Activated CD8-positive, alpha-beta T cell treated with anti-CD3 and anti-CD28 coated beads, Interleukin-2, amount 10 ng/mL, durations not matched to agents 7 days and 5 days (primary cell): ENCODE measurements at places on chromosomes 3 and 15. TPM values are rescaled to one million over a fixed set of nuclear protein-coding genes. Genes with fewer than 3 reads are reported as not detected.
A peak's percentile ranks its signal among the peaks of the same experiment; 100 is the strongest.

AP3B2 gene
- not detected for total RNA-seq

WDR93 gene
- not detected for total RNA-seq

ANKUB1 gene
- total RNA-seq = not detected

DNA sequence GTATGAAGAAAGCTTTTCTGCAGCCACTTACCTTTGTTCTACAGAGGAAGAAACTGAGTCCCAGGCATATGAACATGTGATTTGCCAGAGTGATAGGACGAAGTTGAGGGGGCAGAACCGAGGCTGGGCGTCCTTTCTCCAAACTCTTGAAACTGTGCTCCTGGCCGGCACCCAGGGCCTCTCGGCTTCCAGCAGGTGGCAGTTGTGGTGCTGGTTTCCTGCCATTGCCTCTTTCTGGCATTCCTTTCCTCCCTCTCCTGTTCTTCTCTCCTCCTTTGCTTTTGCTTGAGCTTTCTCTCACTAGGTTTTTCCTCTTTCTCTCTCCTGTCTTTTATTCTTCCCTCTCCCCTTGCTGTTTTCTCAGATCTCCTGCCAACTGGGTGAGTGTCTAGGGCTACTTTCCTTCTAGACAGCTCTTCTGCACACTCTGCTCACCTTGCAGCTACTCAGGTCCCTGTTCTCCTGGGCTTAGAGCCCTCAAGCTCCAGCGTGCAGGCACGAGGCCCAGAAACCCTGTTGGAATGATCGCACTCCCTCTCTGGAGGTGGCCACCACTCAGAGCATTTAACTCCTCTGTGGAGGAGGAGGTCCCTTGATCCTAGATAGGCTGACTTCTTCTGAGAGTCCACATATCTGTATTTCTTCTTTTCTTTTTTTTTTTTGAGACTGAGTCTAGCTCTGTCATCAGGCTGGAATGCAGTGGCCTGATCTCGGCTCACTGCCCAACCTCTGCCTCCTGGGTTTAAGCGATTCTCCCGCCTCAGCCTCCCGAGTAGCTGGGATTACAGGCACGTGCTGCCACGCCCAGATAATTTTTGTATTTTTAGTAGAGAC, 26.2 kb downstream of the TRAK1 start:
- H3K36me3 ChIP-seq = no peaks in the 10 kb centered on the region
- H3K4me1 ChIP-seq = peaks cover 32% of the 10 kb centered on the region
- DNase-seq = peak; percentile 28
- no peak overlapping the region for H3K4me3 ChIP-seq

- DNase-seq = peak; percentile 78
- peaks cover 5% of the 10 kb centered on the region for H3K36me3 ChIP-seq
- peak overlapping the region; percentile 44 for H3K4me3 ChIP-seq
- no peaks in the 10 kb centered on the region for H3K27me3 ChIP-seq
- peaks cover 48% of the 10 kb centered on the region for H3K4me1 ChIP-seq
Measured at GRCh38 chr15:45456212-45457106, 66.1 kb downstream of the SLC30A4 start.

- H3K4me3 ChIP-seq = no peak overlapping the region
- H3K27ac ChIP-seq = no peak overlapping the region
- peaks cover 4% of the 10 kb centered on the region for H3K27me3 ChIP-seq
- no peak for DNase-seq
- no peaks in the 10 kb centered on the region for H3K4me1 ChIP-seq
- H3K36me3 ChIP-seq = no peaks in the 10 kb centered on the region
Measured at GRCh38 chr3:170642882-170643601, 57.2 kb upstream of the SLC7A14 start.

DNA sequence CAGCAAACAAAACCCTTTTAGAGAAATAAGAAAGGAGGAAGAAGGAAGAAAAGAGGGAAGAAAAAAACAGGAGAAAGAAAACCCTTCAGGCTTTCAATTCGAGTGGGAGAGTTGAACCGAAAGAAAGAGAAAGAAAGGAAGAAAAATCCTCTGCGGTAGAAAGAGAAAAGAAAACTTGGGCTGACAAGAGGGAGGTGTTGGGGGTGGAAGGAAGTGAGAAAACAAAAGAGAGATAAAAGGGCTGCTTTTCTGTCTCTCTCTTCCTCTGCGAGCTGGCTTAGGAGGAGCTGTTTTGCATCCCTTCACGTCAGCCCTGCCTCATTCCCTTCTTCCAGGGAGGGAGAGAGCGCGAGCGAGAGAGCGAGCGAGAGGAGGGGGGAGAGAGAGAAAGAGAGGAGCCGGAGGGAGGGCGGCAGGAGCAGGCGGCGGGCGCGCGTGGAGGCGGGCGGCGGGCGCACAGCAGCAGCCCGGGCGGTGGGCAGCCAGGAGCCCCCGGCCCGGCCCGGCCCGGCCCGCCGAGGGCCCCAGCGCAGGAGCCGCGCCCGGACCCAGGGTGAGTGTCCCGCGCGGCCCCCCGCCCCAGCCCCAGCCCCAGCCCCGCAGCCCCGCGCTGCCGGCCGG, at the start of gene ZNF710:
Gene ZNF710 (plus strand): TSS at position 263 of the 621 bp plus-strand sequence. CDS start 65,814 bp downstream, outside the sequence.
- H3K4me3 ChIP-seq = peak within 1 kb of the TSS; percentile 90
- peaks cover 44% of the 10 kb centered on the region for H3K4me1 ChIP-seq
- peaks cover 7% of the 10 kb centered on the region for H3K27me3 ChIP-seq
- DNase-seq = peak; percentile 37
- H3K36me3 ChIP-seq = peaks cover 15% of the 10 kb centered on the region
- peak within 1 kb of the TSS; percentile 96 for H3K27ac ChIP-seq

DNA sequence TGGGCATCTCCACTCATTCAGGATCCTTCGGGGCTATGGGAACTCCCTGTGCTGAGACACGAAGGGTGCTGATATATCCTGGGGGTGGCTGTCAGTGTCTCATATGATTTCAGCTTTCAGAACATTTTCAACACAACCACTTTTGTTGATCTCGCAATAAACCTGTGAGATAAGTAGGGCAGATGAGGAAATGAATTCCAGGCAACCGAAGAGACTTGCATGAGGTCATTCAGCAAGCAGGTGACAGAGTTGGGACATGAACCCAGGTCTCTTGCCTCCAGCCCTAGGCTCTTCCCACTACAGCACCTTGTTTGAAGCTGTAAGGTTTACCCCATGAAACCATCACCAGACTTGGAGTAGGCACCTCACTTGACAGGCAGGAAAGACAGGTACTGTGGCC, 16.6 kb downstream of the DUOX1 start:
- no peaks in the 10 kb centered on the region for H3K4me1 ChIP-seq
- DNase-seq = no peak
- no peak overlapping the region for H3K27ac ChIP-seq

DNA sequence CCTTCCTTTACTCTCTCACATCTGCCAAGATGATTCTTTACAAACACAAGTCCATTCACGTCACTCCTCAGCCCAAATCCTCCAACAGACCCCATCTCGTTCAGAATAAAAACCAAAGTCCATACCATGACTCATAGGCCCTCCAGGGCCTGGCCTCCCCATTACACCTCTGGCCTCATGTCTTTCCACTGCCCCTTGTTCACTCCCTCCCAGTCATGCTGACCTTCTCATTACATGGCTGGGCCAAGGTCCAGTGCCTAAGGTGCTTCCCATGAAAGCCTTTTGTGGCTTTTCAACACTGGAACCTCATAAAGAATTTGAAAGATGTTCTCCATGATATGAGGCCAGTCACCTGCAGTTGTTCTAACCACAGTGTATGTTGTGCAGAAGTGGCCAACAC, 44.5 kb downstream of the NEK10 start:
- no peaks in the 10 kb centered on the region for H3K36me3 ChIP-seq
- no peak overlapping the region for H3K4me3 ChIP-seq
- H3K27ac ChIP-seq = no peak overlapping the region
- H3K4me1 ChIP-seq = no peaks in the 10 kb centered on the region
- DNase-seq = no peak
- no peaks in the 10 kb centered on the region for H3K27me3 ChIP-seq

- H3K27ac ChIP-seq = no peak overlapping the region
- no peak overlapping the region for H3K4me3 ChIP-seq
- DNase-seq = no peak
Measured at GRCh38 chr15:44094781-44095180, 100.3 kb downstream of the FRMD5 start.

DNA sequence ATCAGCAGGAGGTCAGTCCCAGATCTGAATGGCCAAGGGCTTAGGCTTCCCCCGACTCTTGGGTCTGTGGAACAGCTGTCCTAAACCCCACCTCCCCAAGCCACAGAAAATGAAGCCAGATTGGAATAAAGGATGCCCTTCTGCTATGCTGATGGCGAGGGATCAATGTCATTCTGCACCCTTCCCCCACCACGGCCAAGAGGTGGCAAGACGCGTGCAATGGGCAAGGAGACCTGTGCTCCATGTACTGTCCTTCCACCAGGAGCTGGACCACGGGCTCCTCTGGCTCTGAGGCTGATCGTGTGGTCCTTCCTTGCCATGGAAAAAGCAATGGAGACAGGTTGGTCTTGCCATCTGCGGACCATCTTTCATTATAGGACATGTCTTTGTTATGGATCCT, 32.6 kb upstream of the TBC1D21 start:
- no peak overlapping the region for H3K4me3 ChIP-seq
- peaks cover 6% of the 10 kb centered on the region for H3K27me3 ChIP-seq
- no peak for DNase-seq
- H3K36me3 ChIP-seq = no peaks in the 10 kb centered on the region

DNA sequence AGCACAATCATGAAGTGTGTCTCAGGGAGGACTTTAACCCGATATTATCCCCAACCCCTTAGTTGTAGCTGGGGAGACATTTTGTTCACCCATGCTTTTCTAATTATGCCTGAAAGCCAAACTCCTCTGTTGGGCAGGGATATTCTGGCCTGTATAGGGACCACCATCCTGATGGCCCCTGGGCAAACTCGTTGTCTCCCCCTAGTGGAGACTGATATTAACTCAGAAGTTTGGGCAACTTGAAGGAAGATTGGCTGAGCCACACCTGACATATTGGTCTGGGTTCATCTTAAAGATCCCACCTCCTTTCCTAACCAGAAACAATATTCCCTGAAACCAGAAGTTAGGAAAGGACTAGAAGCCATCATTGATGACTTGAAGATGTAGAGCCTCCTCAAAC, 42.3 kb downstream of the TM4SF18 start:
- no peak overlapping the region for H3K4me3 ChIP-seq
- H3K36me3 ChIP-seq = no peaks in the 10 kb centered on the region
- peak; percentile 27 for DNase-seq

DNA sequence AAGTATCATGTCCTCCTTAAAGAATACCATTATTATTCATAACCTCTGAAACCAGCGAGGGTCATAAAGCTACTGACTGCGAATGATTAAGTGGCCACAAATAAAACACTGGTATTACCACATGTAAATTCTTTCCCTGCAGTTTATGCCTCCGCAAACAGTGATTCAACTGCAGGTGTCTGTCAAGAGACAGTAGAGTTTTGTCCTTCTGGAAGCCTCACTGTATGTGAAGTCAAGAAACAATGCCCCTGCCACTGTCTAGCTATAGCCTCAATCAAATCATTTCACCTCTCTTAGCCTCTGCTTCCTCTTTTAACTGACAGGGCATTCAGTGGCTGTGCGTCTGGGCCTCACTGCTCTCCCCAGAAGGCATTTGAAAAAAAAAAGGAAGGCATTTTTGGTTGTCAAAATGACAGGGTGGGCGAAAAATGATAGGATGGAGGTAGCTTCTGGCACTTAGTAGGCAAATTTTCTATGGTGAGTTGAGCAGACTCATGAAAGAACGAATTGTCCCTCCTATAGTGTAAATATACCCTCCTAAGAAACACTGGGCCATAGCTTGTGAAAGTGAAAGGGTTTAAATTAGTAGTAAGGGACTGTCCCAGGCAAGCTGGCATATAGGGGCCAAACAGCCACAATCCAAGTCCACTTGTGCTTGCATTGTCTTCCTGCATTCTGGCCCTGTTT, 66.7 kb downstream of the FILIP1L start:
- H3K4me1 ChIP-seq = peaks cover 12% of the 10 kb centered on the region
- peak overlapping the region; percentile 2 for H3K27ac ChIP-seq
- no peak for DNase-seq
- H3K27me3 ChIP-seq = no peaks in the 10 kb centered on the region
- H3K4me3 ChIP-seq = peak overlapping the region; percentile 12

GRCh38 chr3:62154457-62155148, 218.7 kb downstream of the FEZF2 start:
- no peaks in the 10 kb centered on the region for H3K27me3 ChIP-seq
- no peak for DNase-seq
- H3K4me1 ChIP-seq = no peaks in the 10 kb centered on the region
- no peaks in the 10 kb centered on the region for H3K36me3 ChIP-seq
- H3K27ac ChIP-seq = no peak overlapping the region

GRCh38 chr3:121958801-121959200, 63.2 kb downstream of the ILDR1 start:
- no peak overlapping the region for H3K27ac ChIP-seq
- H3K4me3 ChIP-seq = no peak overlapping the region
- no peak for DNase-seq
- peaks cover 2% of the 10 kb centered on the region for H3K27me3 ChIP-seq
- peaks cover 8% of the 10 kb centered on the region for H3K36me3 ChIP-seq

DNA sequence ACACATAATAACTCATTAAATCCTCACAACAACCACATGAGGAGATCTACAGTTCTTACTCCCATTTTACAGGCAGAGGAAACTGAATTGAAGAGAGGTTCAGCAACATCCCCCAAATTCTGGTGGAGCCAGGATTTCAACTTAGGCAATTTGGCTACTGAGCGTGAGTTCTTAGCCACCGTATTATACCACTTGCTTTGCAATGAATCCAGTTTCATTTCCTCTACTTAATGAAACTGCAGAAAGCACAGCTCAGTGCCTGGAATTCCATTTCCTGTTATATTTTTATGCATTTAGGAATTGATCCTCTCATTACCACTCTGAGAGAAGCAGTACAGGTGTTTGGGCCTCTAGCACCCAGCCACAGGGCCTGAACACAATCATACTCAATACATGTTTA, 4.3 kb downstream of the ZNF860 start:
- no peak for DNase-seq
- H3K27ac ChIP-seq = no peak overlapping the region
- H3K4me3 ChIP-seq = no peak overlapping the region
- peaks cover 22% of the 10 kb centered on the region for H3K27me3 ChIP-seq
- no peaks in the 10 kb centered on the region for H3K36me3 ChIP-seq

DNA sequence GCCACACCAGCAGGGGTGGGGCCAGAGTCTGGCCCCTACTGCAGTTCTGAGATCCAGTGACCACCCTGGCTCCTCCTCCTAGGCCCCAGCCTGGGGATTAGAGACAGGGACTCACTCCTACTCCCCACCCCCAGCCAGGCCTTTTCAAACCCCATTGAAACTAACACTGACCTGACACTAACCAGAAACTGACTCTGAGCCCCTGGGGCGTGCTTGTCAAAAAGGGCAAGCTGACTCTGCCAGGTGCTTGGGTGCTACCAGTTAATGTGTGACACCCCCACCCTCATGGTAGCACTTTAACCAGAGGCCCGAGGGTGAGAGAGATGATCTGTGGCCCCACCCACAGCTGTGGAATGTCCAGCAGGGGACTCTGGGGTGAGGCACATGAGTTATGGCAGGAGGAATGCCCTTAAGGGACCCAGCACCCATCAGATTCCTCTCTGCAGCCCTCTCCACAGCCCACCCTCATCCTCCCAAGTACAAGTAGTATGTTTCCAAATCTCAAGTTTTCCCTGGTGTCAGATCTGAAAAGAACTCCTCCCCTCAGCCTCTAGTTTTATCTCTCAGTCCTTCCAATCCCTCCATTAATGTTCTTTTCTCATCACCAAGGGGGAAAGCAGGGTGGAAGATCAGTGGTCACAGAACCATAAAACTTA, 1.4 kb downstream of the PTH1R start:
- H3K36me3 ChIP-seq = no peaks in the 10 kb centered on the region
- H3K27me3 ChIP-seq = peaks cover 39% of the 10 kb centered on the region
- H3K4me1 ChIP-seq = peaks cover 6% of the 10 kb centered on the region
- no peak for DNase-seq
- no peak overlapping the region for H3K27ac ChIP-seq
- H3K4me3 ChIP-seq = no peak overlapping the region
